CD4-positive, alpha-beta T cell treated with Interleukin-4 for 4 hours (primary cell): ENCODE measurements at places on chromosomes 6 and 20.

DNA sequence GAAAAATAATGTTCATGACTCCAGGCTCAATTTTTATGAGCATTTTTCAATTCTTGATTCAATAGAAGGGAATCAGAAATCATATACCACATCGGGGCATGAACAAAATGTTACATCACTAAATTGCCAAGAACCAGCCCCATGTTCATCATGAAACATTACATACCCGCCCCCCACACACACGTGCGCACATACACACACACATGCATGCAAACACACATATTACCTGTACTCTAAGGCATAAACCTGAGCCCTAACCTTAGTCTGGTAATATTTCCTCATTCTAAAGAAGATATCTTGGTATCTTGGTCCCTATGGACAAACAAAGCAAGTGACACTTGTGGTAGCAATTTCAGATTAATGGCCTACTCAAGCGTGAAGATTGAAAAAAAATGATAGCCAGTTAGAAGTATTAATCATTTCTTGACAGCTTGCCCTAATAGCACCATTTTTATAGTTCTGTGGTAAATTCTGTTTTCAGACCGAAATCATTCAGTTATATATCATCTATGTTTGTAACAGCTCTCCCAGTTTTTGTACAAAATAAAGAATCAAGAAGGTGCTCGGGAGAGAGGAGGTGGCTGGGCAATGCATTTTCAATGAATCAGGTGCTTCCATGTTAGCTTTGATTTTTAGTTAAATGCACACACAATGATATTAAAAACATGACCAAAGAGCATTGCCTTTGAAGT lies 95.4 kb upstream of the DOK5 start:
- DNase-seq, result no peak

- no peak for DNase-seq
Observed at GRCh38 chr6:31426395-31427354, 23.3 kb downstream of the MICA start.

GRCh38 chr20:37200926-37201826 lies 21.8 kb upstream of the MROH8 start:
- DNase-seq, result no peak

GRCh38 chr20:58709703-58710039 lies 17.1 kb downstream of the NPEPL1 start:
- DNase-seq, result no peak

DNA sequence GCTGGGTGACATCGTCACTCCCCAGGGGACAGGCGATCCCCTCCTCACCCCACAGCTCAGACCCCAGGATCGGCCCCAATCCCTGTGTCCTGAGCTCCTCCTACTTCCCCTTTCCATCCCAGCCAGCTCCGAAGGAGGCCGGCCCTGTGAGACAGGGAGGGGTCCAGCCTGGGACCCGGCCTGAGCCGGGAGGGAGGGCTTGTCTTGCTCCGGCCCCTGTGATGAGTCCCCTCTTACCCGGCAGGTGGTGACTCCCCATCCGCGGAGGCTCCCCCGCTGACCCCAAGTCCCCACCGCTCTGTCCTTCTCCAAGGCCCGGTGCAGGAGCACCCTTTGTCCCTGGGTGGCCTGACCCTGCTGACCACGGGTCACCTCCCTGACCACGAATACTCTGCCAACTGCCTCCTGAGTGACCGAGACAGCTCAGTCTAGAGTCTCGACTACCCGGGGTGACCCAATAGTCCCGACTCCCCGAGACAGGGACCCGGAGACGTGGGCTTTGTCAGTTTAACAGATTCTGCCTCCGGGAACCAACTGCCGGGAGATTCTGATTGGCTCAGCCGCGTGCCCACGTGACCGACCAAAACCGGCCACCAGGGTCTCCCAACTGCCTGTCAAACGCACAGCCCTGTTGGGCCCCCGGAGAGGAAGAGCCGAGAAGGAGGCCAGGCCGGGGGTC lies 187.4 kb upstream of the PROKR2 start:
- DNase-seq, result no peak

GRCh38 chr6:22349051-22349450 lies 52.2 kb upstream of the PRL start:
- DNase-seq, result no peak

GRCh38 chr20:8117636-8118035 lies 14.4 kb upstream of the PLCB1 start:
- DNase-seq, result no peak

DNA sequence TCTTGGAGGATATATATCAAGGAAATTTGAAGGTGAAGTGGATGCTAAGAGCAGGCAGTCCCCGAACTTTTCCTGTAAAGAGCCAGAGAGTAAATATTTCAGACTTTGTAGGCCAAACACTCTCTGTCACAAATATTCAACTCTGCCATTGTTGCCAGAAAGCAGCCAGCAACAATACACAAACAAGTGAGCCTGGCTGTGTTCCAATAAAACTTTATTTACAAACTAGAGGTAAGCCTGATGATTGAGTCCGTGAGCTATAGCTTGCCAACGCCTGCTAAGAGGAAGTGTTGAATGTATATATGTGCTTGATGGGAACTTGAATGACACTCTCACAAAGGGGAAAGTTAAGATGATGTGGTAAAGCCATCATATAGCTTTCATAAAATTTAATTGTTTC lies 166.0 kb upstream of the PLN start:
- no peak for DNase-seq

DNA sequence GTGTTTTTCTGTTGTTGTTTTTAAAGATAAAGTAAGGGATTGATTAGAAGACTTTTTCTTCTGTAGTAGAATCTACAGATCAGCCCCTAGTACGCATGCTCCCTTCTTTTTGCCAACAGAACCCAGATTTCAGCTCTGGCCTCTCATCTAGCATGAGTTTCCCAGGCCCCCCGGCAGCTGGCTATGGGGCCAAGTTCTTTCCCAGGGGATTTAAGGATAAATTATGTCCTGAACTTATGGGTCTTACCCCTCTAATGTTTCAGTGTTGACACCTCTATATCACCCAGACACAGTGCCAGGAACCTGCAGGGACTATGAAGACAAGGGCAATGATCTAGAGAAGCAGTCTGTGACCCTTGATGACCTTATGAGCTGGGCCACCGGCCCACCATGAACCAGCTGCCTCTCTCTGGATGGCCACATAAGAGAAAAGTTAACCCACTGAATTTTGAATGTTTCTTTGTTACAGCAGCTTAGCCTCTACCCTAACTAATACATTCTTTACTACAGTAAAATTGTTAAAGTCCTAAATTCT lies 150.5 kb downstream of the UNC5CL start:
- no peak for DNase-seq
